Activated CD4-positive, alpha-beta T cell treated with anti-CD3 and anti-CD28 coated beads for 48 hours (primary cell): ENCODE measurements at places on chromosomes 6 and 20.
A peak's percentile ranks its signal among the peaks of the same experiment; 100 is the strongest.

DNA sequence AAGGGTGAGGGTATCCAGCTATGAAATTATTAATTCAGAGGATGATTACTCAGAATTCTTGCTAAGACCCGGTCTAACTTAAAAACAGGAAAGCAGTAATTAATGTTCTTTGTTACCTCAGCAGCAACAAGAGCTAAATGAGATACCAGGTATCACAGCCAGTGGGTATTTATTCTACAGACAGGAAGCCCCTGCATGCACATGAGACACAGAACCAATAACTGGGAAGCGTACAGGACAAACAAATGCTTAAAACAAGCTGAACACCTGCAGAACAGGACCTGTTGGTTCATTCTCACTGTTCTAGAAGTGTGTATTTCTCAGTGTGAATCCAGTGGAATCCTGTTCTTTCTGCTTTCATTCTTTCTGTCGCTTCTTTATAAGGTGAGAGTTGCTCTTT is 30.9 kb downstream of the SCML4 start:
- DNase-seq, result no peak

GRCh38 chr20:45353746-45354145 is 5.5 kb upstream of the SDC4 start:
- DNase-seq, result no peak

DNA sequence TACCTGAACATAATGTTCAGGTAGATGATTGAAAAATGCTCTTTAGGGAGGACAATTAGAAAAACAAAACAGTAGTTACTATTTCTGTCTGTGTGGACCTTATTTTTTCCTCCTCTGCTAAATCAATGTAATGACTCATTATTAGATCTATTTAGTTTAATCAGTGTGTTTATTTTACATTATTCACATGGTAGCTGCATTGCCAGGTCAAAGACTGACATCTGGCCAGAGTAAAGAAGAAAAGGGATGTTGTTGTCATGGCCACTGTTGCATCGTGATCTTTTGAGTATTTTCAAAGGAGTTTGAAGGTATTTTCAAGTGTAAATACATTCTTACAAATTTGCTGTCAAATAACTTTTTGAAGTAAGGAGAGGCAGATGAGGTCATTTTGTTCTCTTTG is 5.9 kb downstream of the CMTR1 start:
- no peak for DNase-seq

- peak; percentile 65 for DNase-seq
Measured at GRCh38 chr6:24974182-24975171, 38.7 kb upstream of the RIPOR2 start.

GRCh38 chr6:98833057-98833306 is 1.4 kb upstream of the POU3F2 start:
- DNase-seq, result peak; percentile 53

GRCh38 chr20:12928358-12928754 is 80.4 kb upstream of the SPTLC3 start:
- no peak for DNase-seq

- no peak for DNase-seq
Measured at GRCh38 chr6:157615420-157615769, 207.7 kb upstream of the SNX9 start.

DNA sequence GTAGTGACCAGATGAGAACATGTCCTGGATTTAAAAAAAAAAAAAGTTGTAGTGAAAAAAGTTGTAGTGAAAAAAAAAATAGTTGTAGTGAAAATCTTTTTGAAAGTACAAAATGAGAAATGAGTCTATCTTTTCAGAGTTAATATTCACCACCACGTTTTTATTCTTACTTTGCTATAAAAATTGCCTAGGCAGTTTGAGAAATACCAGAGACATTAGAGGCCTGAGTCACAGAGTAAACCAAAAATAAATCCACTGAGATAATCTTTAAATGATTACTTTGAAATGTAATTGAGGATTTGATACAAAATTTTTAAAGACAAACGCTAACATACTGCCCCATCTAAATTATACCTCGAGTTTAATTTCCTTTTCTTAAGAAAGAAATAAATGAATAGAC is 101.2 kb upstream of the TIAM2 start:
- DNase-seq, result no peak

DNA sequence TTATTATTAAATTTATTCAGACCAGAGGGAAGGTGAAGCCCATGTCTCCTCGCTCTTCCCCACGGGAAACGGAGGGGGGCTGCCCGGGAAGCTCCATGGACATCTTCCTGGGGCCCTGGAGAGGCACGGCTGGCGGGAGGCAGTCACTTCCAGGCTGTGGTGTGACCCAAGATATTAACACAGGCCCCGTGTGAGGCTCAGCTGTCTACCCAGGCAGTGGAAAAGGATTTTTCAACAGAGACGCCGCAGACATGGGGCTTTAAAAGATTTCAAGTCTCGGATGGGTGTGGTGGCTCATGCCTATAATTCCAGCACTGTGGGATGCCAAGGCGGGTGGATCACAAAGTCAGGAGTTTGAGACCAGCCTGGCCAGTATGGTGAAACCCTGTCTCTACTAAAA is 117.9 kb downstream of the ERMARD start:
- no peak for DNase-seq
